Activated T-cell treated with anti-CD3 and anti-CD28 coated beads, Interleukin-2, amount 50 U/mL, for 72 hours (primary cell): ENCODE measurements at places on chromosomes 1 and 21. TPM values are rescaled to one million over a fixed set of nuclear protein-coding genes. Genes with fewer than 3 reads are reported as not detected.
A peak's percentile ranks its signal among the peaks of the same experiment; 100 is the strongest.

The SLC35A3 gene
- 19.2 TPM for total RNA-seq

DNA sequence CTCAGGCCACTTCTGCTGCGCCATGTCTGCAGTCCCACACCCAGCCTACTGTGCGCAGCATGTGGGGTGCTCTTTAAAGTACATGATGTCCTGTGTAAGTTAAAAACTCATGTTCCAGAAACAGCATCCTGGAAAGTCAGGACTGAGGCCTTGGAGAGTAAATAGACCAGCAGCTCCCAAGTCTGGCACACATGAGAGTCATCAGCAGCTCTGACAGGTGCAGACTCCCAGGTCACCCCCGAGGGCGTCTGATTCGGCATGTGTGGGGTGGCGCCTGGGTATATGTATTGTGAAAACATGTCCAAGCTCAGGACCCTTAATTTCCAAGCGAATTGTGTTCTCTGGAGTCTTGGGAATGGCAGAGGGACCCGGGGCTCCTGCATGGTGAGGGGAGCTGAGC is 120.1 kb upstream of the RUNX3 start:
- no peak overlapping the region for H3K4me3 ChIP-seq
- H3K27ac ChIP-seq: no peak overlapping the region
- DNase-seq: no peak
- H3K4me1 ChIP-seq: no peaks in the 10 kb centered on the region
- H3K36me3 ChIP-seq: no peaks in the 10 kb centered on the region
- peaks cover 35% of the 10 kb centered on the region for H3K27me3 ChIP-seq

GRCh38 chr1:54331091-54331772 is 75.0 kb downstream of the SSBP3 start:
- H3K27me3 ChIP-seq: no peaks in the 10 kb centered on the region
- no peak overlapping the region for H3K27ac ChIP-seq
- no peak overlapping the region for H3K4me3 ChIP-seq
- no peaks in the 10 kb centered on the region for H3K36me3 ChIP-seq

The CHRM3 gene
- 0.28 TPM for total RNA-seq

The KCNQ4 gene
- total RNA-seq: 0.58 TPM

GRCh38 chr1:23619299-23620188 is 60.2 kb upstream of the ID3 start:
- peaks cover 2% of the 10 kb centered on the region for H3K36me3 ChIP-seq
- H3K4me3 ChIP-seq: peak overlapping the region; percentile 64
- DNase-seq: peak; percentile 80
- H3K27me3 ChIP-seq: no peaks in the 10 kb centered on the region

The C1orf105 gene
- total RNA-seq: not detected

DNA sequence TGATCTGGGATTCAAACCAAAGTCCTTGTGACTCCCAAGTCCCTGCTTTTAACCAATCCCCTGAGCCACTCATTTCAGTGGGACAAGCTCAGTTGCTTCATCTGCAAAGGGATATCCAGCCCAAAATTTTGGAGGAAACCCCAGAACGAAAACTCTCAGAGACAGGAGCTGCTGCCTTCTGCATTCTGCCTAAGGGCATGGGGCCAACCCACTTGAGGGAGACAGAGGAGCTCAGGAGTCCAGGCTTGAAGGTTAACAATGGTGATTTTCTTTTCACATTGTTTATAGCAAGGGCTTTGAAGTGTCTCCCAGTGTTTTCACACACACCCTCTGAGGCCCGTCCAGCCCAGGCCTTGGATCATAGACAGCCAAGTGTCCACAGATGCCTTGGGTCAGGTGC is 148.1 kb upstream of the CTTNBP2NL start:
- H3K4me1 ChIP-seq: no peaks in the 10 kb centered on the region
- H3K36me3 ChIP-seq: no peaks in the 10 kb centered on the region
- peaks cover 6% of the 10 kb centered on the region for H3K27me3 ChIP-seq
- H3K27ac ChIP-seq: no peak overlapping the region
- DNase-seq: no peak

GRCh38 chr1:81887421-81888144 is 86.8 kb downstream of the ADGRL2 start:
- H3K36me3 ChIP-seq: no peaks in the 10 kb centered on the region
- H3K27ac ChIP-seq: no peak overlapping the region
- no peaks in the 10 kb centered on the region for H3K27me3 ChIP-seq
- no peak overlapping the region for H3K4me3 ChIP-seq
- H3K4me1 ChIP-seq: no peaks in the 10 kb centered on the region

The CHML gene
- 14.7 TPM for total RNA-seq

DNA sequence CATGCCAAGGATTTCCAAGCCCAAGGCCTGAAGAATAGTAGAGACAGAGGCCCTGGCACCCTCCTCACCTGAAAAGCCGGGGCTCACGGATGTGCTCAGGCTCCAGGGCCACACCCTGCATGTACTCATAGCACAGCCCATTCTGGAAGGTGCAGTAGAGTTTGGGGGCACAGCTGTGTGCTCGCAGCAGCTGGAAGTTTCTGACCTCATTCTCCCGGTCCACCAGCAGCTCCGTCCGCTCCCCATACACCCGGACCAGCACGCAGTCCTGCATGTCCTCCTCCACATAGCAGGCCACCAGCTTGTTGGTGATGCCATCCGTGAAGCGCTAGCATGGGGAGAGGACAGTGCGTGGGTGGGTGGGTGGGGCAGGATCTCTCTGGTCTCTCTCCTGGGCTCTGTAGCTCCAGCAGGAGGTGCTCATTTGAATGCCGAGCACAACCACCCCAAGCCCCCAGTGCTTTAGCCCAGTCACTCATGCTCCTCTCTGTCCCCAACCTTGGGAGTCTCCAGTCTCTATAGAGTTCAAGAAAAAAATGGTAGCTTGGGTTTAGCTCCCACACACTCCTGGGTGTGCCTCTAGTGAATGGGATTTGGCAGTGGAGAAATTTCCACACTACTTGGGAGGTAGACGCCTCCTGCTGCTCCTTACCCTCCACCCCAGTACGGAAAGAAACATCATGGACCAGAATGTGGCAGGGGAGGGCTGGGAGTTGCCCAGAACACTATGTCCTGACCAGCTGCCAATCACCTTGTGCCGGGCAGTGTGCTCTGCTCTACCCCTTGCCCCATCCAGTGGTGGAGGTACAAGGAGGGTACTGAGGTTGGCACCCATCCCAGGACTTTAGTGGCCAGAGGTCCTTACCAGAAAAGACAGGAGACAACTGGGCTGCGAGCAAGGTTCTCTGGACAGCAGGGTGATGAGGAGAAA is 1.9 kb downstream of the ETNK2 start:
- no peaks in the 10 kb centered on the region for H3K4me1 ChIP-seq
- H3K4me3 ChIP-seq: peak overlapping the region; percentile 76
- DNase-seq: no peak
- peaks cover 6% of the 10 kb centered on the region for H3K27me3 ChIP-seq
- no peaks in the 10 kb centered on the region for H3K36me3 ChIP-seq
- no peak overlapping the region for H3K27ac ChIP-seq

DNA sequence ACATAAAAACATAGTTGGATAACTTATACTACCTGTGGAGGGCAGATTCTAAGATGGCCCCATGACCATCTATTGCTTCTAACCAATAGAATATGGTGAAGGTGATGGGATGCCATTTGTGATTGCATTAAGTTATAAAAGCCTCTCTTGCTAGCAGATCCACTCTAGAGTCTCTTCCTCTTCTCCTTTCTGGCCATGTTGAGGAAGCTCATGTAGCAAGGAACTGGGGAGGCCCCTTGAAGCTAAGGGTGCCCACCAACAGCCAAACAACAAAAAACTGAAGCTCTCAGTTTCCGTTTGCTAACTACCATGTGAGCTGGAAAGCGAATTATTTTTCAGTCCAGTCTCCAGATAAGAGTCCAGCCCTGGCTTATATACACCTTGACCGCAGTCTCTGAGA is 16.0 kb upstream of the AGO1 start:
- no peaks in the 10 kb centered on the region for H3K4me1 ChIP-seq

The MFSD2A gene
- total RNA-seq: 9.5 TPM
